CD4-positive, alpha-beta T cell treated with Interleukin-6 at 100 ng/mL for 8 hours (primary cell): ENCODE measurements at places on chromosomes 11 and 22.

DNA sequence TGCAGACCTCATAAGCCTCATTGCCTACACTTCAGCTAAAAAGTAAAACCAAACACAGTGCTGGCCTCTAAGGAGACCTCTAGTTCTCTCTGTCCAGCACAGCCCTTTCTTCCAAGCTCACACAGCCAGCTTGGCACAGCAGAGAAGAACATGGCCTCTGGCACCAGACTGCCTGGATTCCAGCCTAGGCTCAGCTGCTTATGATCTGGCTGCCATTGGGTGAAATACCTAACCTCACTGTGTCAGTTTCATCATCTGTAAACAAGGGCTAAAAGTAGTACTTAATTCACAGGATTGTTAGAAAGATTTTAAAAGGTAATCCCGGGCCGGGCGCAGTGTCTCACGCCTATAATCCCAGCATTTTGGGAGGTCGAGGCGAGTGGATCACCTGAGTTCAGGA is 9.9 kb upstream of the ACER3 start:
- no peak for DNase-seq

GRCh38 chr22:48352086-48352911 is 1475.4 kb downstream of the BRD1 start:
- DNase-seq = no peak

GRCh38 chr11:47233989-47234668 is 14.5 kb downstream of the ACP2 start:
- DNase-seq = peak; percentile 13

GRCh38 chr22:36544107-36544620 is 15.2 kb upstream of the EIF3D start:
- DNase-seq = no peak

GRCh38 chr11:74468058-74468457 is 709 bp upstream of the KCNE3 start:
- no peak for DNase-seq

DNA sequence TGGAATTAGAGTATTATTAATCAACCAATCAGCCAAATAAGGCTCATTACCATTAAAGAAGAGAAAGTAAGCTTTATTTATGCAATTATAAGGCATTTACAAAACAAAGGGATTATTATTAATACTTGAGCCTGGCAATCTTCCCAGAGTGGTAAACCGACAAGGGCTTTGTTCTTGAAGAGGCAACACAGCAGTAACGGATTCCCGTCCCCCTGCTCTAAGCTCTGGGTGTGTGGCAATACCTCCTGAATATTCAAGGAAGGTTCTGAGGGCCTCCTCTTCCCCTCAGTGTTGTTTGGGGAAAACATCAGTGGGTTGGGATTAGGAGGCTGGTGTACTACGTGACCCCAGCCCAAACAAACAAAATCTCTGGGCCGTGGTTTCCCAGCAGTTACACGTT is 176.5 kb downstream of the TENM4 start:
- no peak for DNase-seq

DNA sequence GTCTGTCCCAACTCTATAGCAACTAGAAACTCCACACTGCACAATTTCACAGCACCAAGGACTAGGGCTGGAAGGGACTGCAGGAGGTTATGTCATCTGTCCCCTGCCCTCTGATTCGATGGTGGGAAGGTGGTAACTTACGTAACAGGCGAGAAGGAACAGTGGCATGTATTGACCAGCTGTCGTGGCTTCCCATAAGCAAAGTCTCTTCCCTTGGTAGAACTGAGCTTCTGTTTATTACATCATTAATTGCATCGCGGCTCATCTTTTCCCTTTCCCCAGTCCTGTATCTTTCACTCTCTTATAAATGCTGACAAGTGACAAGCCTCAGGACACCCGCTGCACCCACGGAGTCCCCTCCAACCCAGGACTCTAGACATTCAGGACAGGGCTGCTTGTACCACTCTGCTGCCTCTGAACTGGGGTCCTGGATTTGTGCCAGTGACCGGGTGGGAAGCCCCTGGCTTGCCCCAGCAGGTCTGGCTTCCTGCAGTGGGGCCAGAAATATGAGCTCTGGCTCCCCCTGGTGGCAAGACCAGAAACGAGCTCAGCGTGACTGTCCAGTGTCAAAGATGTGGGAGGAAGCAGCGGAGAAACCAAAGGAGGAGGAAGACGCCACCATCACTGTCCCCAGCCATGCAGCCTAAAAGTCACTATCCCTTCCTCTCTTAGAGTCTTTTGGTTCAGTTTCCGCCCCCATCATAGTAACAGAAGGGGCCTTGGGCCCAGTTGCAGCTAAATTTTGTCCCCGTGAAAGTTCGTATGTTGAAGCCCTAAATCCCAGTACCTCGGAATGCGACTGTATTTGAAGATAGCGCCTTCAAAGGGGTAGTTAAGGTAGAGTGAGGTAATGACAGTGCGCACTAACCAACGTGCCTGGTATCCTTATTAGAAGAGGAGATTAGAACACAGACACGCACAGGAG is 84.5 kb downstream of the ISX start:
- DNase-seq = peak; percentile 13

DNA sequence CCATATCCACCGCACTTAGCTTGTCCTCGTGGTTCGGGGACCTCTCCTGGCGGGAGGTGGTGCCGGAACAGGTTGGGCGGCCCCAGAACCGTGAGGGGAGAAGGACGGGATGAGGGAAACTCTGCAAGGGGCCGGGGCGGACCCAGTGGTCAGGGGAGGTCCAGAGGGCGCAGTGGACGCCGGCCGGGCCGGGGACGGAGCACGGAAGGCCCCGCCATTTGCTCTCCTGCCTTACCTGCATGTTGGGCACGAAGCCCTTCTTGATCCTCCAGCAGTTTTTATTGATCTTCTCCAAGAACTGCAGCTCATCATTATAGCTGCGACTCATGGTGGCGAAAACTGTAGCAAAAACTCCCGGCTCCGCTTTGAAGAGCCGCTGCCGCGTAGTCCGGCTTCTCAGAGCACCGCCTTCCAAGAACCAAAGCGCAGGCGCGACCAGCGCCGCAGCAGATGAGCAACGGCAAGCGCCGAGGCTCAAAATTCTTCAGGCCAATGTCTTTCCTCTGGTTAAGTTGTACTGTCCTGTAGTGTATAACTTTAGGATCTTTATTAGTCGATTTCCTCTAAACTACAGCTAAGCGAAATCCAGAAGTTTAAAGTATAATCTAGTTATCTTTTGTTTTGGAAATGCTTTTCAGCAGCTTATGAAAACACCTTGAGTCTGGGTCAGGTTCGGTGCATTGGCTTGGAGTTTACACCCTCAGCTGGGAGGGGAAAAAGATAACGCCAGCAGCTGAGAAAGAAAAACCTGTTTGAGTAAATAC is at the start of gene RTCB:
RTCB (minus strand) TSS at position 419 of the 764 bp plus-strand sequence; CDS start at position 328, 91 bp downstream.
- DNase-seq = peak; percentile 90
